ENCODE measurements at places on chromosomes 16 and 17.

- DNase-seq: no peak
Measured at GRCh38 chr17:81514489-81514738, 1.8 kb upstream of the ACTG1 start.

DNA sequence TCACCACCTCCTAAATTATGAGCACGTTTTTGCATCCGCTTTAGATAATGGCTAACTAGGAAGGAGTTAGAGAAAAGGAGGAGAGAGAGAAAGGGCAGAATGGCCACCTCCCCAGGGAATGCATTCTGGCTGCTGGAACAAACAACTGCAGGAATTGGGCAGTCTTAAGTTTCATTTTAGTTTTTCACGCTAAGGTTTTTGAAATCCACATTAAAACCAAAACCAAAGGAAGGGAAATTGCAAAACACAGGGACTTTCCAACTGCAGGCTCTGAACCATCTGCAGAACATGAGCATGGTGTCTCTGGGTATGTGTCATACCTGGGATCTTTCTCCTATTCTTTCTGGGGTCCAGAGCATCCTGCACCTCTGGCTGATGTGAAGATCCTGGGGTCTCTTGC is 12.1 kb upstream of the CCL8 start:
- DNase-seq: no peak

DNA sequence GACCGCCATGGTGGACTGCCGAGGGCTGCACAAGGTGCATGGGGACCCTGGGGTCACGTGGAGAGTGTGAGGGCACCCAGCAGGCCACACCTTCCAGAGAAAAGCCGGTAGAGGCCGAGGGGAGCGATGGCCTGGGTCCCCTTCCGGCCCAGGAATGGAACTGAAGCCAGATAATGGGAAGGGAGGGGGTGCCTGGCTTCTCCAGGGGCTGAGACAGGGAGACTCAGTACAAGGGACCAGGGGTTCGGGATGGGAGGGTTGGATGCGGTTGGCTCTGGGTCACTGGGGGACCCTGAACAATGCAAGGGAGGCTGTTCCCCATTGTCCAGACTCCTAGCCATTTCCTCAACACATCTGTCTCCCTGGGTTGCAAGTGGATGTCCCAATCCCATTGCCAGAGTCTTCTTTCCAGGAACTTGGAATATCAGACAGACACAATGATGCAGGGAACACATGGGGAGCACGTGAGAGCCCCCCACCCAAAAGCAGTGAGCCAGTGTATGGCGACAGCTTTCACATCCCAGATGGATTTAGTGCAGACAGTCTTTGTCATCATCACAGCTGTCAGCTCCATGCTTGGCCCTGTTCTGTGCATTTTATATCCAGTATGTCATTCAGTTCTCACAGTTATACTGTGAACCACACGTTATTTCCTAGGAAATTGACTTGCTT is 23.6 kb upstream of the DNAI2 start:
- DNase-seq: peak; percentile 59

DNA sequence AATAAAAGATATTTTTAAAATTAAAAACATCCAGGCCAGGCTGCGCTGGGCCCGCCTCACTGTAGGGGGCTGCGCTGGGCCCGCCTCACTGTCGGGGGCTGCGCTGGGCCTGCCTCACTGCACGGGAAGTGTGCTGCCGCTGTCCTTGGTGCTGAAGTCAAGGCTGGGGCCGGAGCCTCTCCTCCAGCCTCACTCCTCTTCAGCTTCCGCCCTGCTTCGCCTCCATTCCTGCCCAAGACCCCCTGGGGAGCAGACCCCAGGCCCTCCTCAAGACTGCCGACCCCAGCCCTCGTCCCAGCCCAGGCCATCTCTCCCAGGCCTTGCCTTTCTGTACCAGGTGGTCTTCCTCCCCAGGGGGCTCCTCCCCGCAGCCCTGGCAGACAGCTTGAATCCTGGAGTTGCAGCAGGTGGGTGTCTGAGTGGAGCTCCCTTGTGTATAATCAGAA is 26.2 kb downstream of the ENDOV start:
- DNase-seq: no peak

GRCh38 chr16:56950455-56950854 is 11.3 kb upstream of the CETP start:
- no peak for DNase-seq

Data from NCI-H1694 (cell line).